ENCODE measurements at places on chromosomes 7 and 10.
A peak's percentile ranks its signal among the peaks of the same experiment; 100 is the strongest.

- no peak for DNase-seq
Observed at GRCh38 chr10:29643771-29644501, 9.2 kb upstream of the SVIL start.

DNA sequence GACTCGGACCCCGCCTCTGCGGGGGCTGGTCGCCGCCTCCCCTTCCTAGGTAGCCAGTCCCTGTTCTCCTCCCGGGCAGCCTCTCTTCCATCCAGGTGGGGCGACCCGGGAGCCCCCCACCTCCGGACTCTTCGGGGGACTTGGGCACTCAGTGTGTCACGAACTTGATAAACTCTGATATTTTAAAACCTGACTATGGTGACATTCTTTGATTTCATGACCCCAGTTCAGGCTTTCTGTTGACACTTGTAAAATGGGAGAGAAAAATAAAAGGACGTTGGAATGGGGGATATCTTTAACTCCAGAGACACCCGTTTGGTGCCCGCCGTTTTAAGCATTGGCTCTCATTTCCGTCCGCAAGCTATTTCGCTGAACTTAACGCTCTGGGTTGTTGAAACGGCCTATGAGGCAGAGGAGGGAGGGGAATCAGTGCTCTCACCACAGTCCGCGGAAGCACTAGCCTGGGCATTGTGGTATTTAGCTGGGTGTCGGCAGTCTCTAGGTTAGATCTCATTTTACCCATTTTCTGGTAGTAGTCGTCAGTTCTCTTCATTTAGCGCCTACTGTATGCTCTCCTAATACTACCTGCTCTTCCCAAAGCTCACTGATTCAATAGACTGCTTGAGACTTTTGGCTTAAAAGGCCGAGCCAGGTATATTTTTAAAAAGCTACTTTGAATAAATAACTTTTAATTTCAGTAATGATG is 738 bp downstream of the VPS26A start:
- peak; percentile 19 for DNase-seq

DNA sequence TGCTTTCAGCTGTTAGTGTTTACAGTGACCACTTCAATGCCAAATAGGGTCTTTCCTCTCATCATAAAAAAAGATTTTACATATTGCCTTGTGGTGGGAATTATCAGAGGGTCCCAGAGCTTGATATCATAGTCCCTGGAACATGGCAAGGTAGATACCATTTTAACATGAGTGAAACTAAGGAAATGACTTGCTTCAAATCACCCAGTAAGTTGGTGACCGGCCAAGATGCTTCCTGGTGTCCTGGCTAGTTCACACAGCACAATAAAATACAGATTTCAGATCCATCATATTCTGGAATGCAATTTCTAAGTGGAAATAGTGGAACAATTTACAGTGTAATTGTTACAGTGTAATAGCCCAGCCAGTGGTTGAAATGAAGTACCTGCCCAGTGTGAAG is 36.6 kb downstream of the CNNM1 start:
- no peak for DNase-seq

GRCh38 chr10:17123961-17124360 is 5.7 kb downstream of the CUBN start:
- no peak for DNase-seq

GRCh38 chr7:123231021-123232000 is 31.5 kb upstream of the SLC13A1 start:
- peak; percentile 32 for DNase-seq

DNA sequence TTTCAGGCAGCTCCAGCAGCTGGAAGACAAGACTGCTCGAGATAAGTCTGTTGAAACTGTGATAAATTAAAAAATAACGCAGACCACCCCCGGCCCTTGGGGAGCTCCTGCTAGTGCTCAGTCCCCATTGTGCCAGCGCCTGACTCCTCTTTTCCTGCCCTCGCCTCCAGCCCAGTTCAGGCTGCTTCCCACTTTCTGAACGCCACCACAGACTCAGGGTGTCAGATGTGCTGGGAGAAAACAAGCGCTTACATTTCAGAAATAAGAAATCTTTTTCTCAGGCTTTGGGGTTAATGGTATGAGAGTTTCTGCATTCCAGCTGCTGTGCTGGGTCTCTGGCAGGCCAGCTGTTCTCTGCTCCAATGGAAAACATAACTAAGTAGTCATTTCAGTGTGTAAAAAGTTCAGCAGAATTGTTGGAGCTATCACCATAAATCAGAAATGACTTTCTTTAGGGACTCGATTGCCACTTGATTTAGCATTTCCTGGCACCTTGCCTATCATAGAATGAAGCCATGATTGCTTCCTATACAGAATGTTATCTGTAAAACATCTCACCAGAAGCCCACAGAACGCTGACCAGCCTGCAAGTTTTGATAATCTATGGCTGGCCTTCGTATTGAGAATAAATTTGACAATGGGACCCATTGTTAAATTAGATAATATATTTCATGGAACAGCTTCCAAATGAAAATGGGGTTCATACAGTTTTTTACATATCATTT is 257.0 kb upstream of the ZNF32 start:
- peak; percentile 43 for DNase-seq
